ENCODE measurements at places on chromosomes 12 and 14.

GRCh38 chr14:105839425-105840265, 313.3 kb downstream of the TMEM121 start:
- DNase-seq, result no peak

DNA sequence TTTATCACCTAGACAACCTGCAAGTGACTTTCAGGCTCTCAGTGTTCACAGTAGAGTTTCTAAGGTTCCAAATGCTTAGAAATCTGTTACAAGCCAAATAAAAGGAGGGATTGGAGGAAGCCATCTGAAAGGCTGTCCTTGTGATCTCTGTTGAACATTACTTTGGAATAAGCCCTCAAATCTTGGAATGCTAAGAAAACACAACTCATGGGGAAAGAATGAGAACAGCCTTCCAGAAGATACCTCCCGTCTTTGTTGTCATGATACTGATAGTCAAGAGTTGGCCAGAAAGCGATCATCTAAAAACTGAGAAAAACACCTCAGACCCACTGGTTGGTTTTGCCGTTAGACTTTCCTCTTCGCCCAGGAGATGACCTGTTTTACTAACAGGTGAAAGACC, 44.4 kb upstream of the KCNK13 start:
- no peak for DNase-seq

DNA sequence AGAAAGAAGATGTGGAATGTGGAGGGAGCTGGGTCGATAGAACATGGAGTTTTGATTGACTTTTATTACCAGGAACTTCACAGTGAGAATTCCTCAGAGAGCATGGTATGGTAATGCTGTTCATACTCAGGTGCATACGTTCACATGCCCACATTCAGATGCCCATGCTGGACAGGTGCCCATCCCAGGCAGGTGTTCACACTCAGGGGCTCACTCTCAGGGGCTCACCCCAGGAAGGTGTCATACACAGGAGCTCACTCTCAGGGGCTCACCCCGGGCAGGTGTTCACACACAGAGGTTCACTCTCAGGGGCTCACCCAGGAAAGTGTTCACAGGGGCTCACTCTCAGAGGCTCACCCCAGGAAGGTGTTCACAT, 360.0 kb upstream of the SFSWAP start:
- DNase-seq, result no peak

DNA sequence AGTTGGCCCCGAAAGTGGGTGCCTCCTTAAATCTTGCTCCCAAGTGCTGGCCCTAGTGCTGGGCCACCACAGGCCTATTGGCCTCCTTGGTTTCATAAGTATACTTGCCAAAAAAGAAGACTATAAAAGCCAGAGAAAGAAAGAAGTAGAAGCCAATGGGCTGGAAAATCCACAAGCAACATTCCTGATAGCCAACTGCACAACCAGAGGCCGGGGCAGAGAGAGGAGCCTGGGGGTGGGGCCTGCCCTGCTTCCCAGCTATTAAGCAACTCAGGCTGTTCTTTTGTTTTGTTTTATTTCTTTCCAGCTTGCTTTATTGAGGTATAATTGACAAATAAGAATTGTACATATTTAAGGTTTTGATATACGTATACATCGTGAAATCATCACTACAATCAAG, 177.2 kb upstream of the NTF3 start:
- DNase-seq, result no peak

- DNase-seq, result no peak
Measured at GRCh38 chr14:104557766-104558165, 21.8 kb upstream of the C14orf180 start.

- no peak for DNase-seq
Measured at GRCh38 chr14:40806471-40806870, 800.2 kb upstream of the LRFN5 start.

GRCh38 chr12:4813741-4814140, 93.5 kb downstream of the GALNT8 start:
- no peak for DNase-seq

GRCh38 chr14:79852950-79853744, 358.2 kb downstream of the DIO2 start:
- no peak for DNase-seq

DNA sequence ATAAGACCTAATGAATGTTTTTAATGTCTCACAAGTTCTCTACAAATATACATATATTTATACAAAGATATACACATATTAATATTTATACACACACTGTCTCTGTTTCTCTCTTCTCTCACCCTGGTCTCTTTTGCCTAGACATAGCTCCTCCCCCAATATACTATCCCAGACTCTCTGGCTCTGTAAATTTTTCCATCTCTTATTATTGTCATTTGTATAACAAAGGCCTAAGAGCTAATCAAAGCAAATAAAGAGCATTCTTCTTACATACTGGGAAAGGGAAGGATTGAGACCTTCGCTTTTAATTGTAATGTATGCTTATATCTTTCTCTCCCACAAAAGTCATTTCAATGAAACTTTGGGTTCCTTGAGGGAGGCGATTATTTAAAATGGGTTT, 318.1 kb downstream of the ADAMTS20 start:
- no peak for DNase-seq

- no peak for DNase-seq
Measured at GRCh38 chr12:132500142-132500855, 10.3 kb downstream of the FBRSL1 start.

DNA sequence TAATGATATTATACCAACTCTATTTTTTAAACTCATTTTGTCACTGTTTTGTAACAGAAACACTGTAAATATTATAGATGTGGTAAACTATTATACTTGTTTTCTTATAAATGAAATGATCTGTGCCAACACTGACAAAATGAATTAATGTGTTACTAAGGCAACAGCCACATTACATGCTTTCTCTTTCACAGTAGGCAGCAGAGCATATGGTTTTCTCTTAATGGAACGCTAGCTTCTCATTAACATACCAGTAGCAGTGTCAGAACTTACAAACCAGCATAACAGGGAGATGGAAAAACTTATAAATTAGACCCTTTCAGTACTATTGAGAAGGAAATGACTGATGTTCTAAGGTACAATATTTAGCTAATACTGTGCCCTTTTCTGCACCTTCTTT, 398.8 kb downstream of the PRKD1 start:
- DNase-seq, result no peak

DNA sequence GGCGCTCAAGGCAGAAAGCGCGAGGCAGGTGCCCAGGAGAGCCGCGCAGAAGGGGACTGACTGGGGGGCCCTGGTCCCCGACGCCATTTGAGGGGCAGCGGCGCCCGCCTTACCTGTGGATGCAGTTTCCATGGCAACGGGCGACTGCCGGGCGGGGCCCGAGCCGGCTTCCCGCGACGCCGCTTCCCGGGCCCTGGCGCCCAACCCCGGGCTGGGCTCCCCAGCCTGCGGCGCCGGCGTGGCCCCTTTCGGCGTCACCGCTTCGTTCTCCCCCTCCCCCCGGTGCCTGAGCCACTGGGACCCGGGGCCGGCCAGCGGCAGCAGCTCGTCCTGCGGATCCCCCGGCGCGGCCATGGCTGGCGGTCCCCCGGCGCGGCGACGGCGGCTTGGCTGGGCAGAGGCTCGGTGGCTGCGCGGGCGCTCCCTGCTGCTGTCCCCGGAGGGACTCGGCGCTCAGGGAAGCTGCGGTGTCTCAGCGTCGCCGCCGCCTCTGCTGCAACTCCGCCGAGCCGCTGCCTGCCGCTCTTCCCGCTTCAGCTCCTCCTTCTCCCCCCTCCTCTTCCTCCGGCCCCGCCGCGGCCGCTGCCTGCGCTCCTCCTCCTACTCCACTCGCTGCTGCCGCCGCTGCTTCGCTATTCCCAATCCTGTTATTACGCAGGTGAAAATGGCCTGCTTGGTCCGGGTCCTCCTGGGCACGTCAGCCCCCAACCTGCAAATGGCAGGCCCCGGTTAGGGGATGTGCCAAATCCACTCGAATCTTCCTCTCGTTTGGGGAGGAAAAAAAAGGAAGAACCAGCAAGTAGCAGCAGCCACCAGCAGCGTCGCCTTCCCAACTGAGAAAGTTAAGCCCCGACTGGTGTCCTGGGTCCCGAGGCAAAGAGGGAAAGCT, at the start of gene RTN1:
Gene RTN1, minus strand, starts transcription at position 500 of the 889 bp plus-strand sequence. Its CDS starts 146 bp downstream, at position 354.
- no peak for DNase-seq

DNA sequence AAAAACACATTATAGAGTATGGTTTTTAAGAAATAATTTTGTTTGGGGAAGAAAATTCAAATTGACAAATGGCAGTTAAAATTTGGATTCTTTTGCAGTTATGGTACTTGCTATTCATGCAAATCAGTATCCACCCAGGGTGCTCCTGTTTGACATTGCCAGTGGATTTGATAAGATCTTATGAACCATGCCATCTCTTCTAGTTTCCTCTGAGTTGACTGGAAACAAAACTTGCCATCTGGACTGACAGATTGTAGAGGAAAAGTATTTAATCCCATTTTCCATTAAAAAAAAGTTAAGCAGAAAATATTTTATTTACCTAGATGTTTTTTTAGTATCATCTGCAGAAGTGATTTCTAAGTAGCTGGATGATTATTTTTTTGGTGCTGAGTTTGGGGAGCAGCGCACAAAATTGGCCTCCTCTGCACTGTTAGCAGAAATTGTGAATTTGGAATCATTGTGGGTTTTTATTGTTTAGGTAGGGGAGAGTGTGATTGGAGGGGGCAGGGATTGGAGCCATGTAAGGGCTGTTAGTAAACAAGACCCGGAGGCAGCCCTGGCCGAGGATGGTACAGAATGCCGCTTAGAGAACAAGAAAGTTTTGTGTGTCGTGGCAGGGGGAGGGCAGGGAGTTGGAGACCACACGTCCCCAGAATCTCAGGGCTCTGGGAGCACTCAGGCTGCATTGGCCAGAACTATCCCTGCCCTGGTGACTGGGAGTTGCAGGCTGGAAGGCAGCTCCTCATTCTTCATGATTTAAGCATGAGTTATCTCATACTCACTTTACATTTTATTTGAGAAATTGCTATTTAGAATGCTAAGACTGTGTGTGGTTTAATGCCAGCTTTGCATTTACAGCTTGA, 56.6 kb downstream of the WDR20 start:
- DNase-seq, result no peak

GRCh38 chr14:105945896-105946295, 419.5 kb downstream of the TMEM121 start:
- DNase-seq, result no peak

GRCh38 chr12:122501489-122501989, 807 bp upstream of the ZCCHC8 start:
- no peak for DNase-seq

GRCh38 chr12:15522574-15523187, 200.4 kb downstream of the PTPRO start:
- DNase-seq, result no peak

- DNase-seq, result no peak
Measured at GRCh38 chr14:103421556-103421955, 36.3 kb downstream of the MARK3 start.

DNA sequence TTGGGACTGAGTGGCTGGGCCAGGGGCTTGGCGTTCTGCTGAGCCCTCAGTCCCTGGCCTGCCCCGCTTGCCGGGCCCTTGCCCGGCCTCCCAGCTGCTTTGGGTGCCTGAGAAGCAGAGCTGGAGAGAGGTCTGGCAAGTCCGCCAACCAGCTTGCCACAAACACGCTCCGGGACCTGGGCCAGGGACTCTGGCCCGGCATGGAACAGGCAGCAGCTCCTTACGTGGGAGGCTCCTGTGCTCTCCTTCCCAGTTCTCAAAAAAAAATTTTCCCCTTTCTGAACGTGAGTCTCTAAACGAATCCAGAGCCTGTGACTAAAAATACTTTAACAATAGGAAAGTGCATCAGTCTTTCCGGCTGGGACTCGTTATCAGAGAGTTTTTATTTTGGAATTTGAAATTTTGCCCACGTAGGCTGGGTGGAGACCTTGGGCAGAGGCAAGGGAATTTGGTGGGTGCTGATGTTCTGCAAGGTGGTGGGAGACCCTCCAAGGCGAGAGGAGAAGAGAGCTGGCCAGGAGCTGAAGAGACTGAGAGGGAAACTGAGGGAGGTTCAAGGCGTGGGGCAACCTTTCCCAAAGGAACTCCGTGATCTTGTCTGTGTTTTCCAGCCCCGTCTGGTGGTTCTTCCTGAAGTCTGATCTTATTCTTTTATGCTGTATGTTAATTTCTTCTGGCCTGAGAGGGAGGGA, 6.8 kb upstream of the NR4A1 start:
- peak; percentile 76 for DNase-seq

DNA sequence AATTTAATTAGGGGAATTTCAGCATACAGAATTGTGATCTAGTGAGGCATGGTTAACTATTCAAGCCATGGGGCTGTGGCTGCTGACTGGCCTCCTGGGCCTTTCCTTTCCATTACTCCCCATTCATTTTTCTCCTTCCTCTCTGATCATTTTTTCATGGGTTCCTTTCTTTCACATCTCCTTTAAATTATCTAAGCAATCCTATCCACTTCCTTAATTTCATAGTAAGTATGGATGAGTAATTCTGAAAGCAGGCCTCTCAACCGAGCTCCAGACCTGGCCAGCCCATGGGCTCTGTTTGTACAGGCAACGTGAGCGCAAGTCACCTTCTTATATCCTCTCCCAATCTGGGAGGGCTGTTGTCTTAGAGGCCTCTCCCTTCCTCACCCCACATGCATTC, 13.4 kb downstream of the CKAP4 start:
- no peak for DNase-seq

GRCh38 chr14:85947461-85948139, 417.7 kb downstream of the FLRT2 start:
- no peak for DNase-seq

GRCh38 chr14:64841121-64841651, 38.5 kb downstream of the SPTB start:
- peak; percentile 8 for DNase-seq

DNA sequence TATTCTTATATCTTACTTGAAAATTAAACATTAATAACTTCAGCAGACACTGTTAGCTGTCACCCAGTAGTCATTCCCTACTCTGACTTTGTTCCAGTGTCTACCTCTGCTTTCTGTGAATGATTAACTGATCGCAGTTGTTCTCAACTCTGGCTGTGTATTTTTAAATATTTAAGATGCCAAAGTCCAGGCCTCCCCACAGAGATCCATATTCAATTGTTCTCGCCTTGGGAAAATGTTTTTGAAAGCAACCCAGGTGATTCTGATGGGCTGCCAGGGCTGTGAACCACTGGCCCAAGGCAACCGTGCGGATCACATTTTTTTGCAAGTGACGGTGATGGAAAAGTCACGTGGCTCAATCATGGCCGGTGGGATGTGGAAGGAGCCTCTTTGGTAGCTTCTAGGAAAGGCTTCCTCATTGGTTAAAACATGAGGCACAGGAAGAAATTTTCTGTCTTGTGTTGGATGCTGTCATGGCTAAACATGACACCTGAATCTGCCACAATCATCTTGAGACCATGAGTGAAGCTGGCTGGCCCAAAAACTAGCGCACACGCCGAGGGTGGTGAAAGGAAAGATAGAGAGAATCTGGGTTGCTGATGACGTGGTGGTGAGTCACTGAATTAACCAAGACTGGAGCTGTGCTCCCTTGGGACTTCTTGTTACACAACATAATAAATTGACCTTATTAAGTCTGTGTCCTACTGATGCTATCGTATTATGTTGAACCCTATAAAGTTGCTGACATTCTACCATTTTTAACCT, 37.2 kb downstream of the RDH12 start:
- DNase-seq, result peak; percentile 94

DNA sequence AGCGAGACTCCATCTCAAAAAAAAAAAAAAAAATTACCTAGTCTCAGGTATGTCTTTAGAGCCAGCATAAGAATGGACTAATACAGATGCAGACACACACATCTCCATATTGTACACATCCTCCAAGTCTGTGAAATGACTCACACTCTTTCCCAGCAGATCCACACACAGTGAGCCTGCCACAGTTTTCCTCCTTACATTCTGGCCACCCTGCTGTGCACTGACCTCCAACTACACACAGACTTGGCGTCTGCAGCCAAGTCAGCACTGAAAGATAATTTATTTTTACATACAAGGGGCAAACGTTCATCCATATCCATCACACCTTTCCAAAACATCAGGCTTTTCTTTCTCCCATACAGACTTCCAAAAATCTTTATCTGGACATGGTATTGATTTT, 115.9 kb downstream of the SLC25A21 start:
- DNase-seq, result no peak

GRCh38 chr12:19021646-19022045, 107.9 kb upstream of the PLEKHA5 start:
- DNase-seq, result no peak
